Activated CD4-positive, alpha-beta T cell treated with anti-CD3 and anti-CD28 coated beads, Interleukin-10, Interleukin-2, amounts not matched to agents 100 ng/mL and 50 ng/mL, durations not matched to agents 16 hours and 8 hours (primary cell): ENCODE measurements at places on chromosomes 13 and 19.

GRCh38 chr19:19955208-19955607 lies 54.5 kb downstream of the ZNF93 start:
- DNase-seq, result no peak

DNA sequence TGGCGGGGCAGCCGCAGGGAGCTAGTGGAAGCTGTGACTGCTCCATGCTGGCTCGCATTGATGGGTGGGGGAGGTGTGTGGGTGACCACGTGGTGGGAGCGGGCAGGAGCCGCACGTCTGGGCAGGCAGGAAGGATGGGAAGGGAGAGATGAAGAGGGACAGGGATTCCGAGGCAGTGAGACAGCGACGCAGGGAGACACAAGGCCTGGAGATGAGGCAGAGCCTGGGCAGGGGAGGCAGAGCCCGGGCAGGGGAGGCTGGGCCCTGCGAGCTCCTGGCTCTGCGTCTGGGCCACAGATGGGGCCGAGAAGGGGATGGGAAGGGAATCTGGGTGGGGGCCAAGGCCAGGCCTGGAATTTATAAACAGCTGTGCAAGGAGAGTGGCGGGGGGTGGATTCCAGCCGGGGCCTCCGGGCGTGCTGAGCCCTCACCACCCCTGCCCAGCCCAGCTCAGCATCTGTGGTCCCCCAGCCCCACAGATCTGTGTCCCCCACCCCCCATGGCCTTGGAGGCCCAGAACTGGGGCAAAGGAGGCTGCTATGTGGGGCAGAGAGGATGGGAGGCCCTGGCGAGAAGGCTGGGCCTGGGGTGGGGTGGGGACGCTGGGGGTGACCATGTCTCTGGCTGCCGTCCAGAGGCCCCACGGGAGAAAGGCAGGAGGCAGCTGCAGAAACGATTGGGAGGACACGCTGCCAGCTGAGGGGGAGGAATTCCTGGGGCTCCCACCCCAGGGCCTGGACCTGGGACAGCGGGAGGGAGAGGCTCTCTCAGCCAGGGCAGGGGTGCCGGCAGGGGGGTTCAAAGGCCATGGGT lies 6.0 kb downstream of the EHD2 start:
- DNase-seq, result no peak

- peak; percentile 83 for DNase-seq
Observed at GRCh38 chr19:49808711-49809159, 4.4 kb downstream of the FUZ start.

DNA sequence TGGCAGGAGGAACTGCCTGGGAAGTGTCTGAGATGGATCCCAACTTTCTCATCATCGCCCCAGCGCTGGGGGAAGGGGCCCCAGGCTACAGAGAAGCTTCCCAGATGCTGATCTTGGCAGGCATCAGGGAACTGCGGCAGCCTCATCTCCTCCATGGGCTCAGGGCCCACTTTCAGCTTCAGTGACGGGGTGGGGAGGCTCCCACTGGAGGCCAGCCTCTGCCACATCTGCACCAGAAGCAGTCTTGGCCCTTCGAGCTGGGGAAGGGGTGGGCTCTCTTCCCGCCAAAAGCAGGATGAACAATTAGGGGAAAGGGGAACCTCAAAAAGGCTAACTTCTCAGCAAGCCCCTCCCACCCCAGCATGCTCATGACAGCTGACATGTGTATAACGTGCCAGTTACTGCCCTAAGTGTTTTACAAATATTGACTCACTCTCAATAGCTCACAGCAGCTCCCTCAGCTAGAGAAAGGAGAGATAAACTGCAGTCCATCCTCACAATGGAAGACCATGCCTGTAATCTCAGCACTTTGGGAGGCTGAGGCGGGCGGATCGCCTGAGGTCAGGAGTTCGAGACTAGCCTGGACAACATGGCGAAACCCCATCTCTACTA lies 7.1 kb upstream of the S1PR2 start:
- no peak for DNase-seq

- no peak for DNase-seq
Observed at GRCh38 chr13:20054586-20054985, 96.1 kb downstream of the ZMYM2 start.

- no peak for DNase-seq
Observed at GRCh38 chr13:108026680-108027410, 188.5 kb downstream of the LIG4 start.
